ENCODE measurements at places on chromosomes 6 and 20.

DNA sequence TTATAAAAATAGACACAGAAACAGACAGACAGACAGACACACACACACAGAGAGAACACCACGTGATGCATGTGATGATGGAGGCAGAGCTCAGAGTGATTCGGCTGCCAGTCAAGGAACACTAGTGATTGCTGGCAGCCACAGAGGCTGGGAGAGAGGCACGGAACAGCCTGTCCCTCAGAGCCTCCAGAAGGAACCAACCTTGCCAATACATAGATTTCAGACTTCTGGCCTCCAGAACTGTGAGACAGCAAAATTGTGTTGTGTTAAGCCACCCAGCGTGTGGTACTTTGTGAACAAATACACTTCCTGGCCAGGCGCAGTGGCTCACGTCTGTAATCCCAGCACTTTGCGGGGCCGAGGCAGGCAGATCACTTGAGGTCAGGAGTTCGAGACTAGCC is 9.5 kb upstream of the PARD6B start:
- DNase-seq: no peak

DNA sequence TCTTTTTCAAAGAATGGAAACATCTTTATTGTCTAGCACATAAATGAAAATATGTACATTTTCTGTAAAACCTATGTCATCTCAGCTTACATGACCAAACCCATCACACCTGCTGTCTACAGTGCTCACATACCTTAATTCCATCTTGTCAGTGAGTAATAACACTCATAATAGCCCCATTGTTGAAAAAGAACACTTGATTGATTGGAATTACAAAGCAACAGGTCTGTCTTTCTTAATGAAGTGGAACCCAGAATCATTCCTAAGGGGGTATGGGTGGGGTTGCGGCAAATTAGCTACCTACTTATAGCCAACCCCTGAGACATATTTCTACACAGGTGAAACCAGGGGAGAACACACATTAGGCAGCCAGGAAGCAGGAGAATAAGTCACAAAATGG is 20.2 kb downstream of the ADGRF4 start:
- no peak for DNase-seq

- DNase-seq: no peak
Measured at GRCh38 chr6:45472382-45472781, 94.6 kb upstream of the SUPT3H start.

DNA sequence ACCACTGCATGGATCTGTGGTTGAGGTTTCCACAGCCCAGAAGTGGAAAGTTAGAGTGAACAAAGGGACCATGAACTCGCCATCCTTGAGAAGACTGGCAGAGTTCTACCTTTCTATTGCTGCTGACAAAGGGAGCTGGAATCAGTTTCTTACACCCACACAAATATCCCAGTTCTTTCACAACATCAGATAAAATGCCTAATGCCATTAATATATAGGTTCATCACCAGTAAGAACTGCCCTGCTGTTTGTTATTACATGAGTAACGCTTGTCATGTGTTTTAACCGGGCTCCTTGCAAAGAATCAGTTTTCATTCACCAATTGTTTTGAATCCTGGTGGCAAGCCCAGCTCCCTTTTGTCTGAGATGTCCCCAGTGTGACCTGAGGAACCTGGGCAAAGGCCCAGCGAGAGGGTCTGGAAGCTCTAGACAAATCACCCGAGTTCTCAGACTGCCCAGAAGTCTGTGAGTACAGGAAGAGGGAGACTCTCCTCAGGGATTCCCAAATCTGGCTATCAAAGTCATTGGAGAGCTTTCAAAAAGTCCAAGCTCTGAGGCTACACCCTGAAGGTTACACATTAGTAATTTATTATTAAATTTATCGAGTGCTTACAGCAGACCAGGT is 7.5 kb upstream of the CD164 start:
- no peak for DNase-seq

DNA sequence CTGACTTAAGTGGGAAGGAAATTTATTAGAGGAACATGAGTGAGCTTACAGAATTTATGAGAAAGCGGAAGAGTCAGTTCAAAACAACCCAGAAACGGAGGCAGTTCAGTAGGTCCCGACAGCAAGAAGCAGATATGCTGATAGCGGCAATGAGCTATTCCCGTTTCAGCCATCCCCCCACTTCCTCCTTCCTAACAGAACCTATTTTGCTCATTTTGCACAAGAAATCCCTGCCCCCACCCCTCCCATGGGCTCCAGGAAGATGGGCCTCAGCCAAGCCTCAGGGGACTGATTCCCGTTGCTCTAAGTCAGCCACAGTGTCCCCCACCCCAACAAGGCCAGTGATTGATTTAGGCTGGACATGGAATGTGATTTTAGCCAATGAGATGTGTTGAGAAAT is 157.5 kb downstream of the CEBPB start:
- DNase-seq: no peak

GRCh38 chr6:167399599-167399998 is 74.7 kb downstream of the TTLL2 start:
- no peak for DNase-seq
